ENCODE measurements at places on chromosomes 13 and 19.
A peak's percentile ranks its signal among the peaks of the same experiment; 100 is the strongest.

DNA sequence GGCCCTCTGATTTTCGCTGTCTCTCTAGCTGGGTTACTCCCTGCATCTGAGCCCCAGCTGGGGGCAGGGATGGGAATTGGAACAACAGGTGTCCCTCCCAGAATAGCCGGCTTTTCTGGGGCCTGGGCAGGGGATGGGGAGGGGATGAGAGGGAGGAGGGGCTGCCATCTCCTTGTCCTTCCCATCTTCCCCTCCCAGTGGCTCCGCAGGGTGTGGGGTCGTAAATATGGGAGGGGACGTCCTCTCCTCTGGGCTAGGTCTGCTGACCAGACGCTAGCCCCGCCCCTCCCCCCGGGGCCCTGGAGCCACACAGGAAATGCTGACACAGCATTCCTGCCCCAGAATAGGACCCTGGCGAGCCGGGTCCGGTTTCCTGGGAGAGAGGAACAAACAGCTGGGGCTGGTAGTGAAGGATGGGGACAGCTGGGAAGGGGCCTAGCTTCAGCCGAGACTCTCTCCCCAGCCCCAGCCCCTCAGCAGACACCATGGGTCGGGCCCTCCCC, 1.1 kb downstream of the RYR1 start:
- DNase-seq: no peak

GRCh38 chr19:5078182-5078581, 109.3 kb downstream of the KDM4B start:
- DNase-seq: no peak

DNA sequence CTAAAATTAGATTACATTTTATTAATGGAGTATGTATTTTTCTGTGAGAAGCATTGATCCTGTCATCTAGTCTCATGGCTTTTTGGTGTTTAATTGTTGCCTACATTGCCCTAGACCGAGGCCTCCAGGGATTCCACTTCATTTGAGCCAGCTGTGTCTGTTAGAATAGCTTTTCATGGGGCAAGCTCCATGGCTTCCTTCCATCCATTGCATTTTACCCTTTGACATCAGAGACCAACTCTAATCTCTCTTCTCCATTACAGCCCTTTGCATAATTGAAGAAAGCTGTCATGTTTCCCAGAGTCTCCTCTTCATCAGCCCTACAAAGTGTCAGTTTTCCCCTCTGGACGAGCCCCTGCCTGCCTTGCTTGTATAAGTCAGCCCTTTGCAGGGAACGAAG, 70.6 kb downstream of the MTUS2 start:
- no peak for DNase-seq

DNA sequence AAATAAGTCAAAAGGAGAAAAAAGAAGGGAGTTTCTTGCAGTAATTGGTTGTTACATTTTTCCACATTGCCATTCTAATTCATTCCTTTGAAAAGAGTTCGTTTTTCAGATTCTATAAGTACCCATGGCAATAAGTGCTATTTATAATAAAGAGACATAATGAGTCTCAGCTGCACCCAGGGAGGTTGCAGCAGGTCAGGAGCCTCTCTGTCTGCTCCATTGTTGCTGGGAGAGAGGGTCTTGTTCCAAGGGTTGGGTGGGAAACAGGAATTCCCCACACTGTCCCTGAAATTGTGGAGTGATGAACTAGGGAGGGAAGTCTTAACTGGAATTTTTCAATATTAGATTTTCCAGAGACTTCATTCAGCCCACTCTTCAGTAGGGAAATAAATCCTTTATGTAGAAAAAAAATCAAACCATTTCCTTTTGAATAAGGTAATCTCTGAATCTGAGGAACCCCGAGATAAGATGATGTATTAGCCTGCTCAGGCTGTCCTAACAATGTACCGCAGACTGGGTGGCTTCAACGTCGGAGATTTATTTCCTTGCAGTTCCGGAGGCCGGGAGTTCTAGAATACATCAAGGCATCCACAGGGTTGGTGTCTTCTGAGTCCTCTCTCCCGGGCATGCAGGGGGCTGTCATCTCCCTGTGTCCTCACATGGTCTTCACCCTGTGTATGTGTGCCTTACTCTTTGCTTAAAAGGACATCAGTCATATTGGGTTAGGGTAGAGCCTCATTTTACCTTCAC, 342.7 kb upstream of the TMTC4 start:
- DNase-seq: no peak

GRCh38 chr13:54394085-54394700, 1365.6 kb downstream of the OLFM4 start:
- DNase-seq: no peak

DNA sequence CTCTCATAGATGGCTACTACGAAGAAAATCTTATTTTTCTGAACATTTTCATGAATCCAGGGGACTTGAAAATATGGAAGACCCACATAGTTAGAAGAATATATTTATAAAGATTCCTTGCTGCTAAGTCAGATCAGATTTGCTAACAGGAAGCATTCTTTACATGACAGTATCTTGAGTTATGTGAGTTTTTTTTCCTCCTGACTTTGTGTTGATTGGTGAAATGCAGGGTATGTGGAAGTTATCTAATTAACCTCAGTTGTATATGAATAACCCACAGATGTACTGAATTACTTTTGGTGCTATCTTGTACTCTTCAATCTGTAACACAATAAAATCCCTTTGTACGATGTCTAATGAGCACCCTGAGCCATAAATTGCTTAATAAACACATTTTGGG, 53.8 kb downstream of the ESD start:
- peak; percentile 23 for DNase-seq

- peak; percentile 16 for DNase-seq
Observed at GRCh38 chr13:79604752-79605151, 123.8 kb downstream of the NDFIP2 start.

GRCh38 chr13:113413898-113414282, 39.4 kb downstream of the ADPRHL1 start:
- DNase-seq: no peak
